ENCODE measurements at places on chromosomes 7 and 10.

DNA sequence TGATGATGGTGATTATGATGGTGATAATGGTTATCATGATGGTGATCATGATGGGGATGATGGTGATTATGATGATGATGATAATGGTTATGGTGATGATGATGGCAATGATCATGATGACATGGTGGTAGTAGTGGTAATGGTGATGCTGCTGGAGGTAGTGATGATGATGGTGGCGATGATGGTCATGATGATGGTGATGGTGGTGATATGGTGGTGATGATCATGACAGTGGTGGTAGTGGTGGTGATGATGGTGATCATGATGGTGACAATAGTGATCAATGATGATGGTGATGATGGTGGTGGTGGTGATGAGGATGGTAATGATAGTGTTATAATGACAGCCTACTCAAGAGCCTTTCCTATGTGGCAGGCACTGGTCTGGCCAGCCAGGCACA, 31.8 kb upstream of the DPYSL4 start:
- DNase-seq: no peak

GRCh38 chr7:36514289-36515243, 124.9 kb downstream of the ANLN start:
- DNase-seq: peak; percentile 29

GRCh38 chr7:149806726-149807125, 31.4 kb upstream of the ZNF862 start:
- no peak for DNase-seq

- DNase-seq: no peak
Observed at GRCh38 chr7:156986378-156986777, 24.1 kb downstream of the MNX1 start.

- no peak for DNase-seq
Observed at GRCh38 chr7:87779806-87780205, 96.4 kb downstream of the SLC25A40 start.

DNA sequence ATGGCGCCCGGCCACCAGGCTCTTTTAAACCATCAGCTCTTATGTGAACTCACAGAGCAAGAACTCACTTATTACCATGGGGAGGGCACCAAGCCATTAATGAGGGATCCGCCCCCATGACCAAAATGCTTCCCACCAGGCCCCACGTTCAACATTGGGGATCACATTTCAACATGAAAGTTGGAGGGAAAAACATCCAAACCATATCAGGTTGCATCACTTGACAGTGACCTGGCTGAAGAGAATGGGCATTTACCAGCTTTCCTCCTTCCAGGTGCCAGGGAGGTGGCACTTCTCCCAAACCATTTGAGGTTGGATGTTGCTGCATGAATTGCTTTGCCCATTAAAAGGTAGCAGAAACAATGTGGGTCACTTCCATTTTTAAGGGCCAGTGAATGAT, 115.6 kb upstream of the TNS3 start:
- no peak for DNase-seq

GRCh38 chr7:100080907-100081534, 502 bp downstream of the ZNF3 start:
- DNase-seq: peak; percentile 28

DNA sequence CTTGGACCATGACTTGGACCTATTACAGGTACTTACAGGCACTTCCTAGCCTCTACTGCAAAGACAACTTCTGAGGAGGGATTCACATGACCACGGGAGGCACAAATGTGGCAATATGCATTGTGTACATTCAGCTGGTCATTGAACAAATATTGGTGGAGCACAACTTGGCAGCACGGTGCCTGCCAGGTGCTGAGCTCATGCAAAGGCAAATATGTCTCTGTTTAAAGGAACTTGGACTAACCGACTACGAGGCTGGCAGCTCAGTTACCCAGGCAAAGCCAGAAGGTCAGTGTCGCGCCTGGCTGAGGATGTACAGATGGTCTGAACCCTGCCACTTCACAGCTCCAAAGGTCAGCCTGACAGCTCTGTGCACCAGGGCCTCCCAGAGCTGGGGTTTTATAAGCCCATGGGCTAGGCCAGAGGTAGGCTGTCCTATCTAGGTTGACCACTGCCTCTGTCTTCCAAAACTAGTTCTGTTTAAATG, 6.1 kb downstream of the DENND11 start:
- DNase-seq: no peak

- no peak for DNase-seq
Observed at GRCh38 chr10:24209432-24209771, 464 bp downstream of the KIAA1217 start.

DNA sequence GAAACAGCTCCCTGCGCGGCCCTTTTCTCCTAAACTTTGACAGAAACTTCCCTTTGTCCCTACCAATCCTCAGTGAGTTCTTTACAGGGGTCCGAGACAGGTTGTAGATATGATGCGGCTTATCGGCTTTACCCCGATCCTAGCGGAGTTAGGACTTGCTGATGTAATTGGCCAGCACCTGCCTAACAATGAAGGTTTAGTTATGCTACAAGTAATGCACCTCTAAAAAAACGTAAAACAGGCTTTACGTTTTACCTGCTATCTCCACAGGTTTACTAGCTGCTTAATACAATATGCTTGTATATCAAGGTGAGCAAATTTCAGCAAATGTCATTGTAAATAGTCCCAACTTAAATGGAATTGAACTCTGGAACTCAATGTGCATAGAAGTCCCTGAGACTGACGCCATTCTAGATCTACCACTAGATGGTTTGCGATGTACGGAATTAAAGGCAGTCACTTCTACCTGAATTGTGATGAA, 697 bp upstream of the SNX13 start:
- DNase-seq: peak; percentile 25

DNA sequence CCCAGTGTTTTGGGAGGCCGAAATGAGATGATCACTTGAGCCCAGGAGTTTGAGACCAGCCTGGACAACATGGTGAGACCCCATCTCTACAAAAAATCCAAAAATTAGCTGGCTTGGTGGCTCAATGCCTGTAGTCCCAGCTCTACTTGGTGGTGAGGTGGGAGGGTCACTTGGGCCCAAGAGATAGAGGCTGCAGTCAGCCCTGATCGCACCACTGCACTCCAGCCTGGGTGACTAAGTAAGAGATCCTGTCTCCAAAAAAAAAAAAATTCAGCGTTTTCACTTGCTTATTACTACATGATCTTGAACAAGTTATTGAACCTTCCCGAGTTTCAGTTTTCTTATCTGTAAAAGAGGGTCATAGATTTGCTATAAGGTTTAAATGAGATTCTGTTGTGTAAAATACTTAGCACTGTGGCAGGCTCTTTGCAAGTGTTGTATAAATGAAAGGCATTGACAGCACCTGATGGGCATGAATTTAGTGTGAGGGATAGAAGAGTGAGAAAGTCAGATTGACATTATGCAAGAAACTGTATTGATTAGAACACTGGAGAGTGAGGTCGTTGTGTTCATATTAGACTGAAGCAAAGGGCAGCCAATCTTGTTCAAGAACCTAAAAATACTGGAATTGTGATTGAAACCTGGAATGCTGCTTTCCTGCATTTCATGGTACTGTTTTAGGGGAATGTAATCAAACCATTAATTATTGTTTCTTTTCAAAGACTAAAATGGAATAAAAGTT, 136.8 kb downstream of the LCOR start:
- no peak for DNase-seq

DNA sequence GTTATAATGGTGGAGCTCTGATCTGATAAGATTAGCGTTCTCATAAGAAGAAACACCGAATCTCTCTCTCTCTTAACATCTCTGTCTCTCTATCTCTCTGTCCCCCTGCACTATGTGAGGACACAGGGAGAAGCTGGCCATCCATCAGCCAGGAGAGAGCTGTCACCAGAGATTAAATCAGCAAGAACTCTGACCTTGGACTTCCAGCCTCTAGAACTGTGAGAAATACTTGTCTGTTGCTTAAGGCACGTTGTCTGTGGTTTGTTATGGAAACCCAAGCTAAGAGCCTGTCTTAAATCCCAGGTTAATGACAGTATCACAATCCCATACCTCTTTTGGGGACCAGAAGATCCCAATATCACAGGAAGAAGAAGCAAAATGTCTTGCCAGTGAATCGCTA, 132.0 kb upstream of the AKR1E2 start:
- no peak for DNase-seq

DNA sequence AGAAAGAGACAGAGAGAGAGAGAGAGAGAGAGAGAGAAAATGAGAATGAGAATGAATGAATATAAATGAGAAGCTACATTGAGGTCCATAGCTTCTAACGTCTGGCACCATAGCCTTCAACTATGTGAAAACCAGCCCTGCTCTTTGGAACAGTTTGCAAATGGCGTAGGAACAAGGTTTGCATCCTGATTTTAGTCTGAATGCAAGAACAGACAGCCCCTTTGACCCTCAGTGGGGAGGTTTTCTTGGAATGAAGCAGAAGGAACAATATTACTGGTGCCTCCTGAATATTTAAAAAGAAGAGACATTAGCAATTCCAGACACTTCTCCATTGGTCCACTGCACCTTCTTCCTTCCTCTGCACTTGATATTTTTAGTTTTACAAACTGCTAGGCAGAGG, 23.0 kb downstream of the LHPP start:
- DNase-seq: no peak

DNA sequence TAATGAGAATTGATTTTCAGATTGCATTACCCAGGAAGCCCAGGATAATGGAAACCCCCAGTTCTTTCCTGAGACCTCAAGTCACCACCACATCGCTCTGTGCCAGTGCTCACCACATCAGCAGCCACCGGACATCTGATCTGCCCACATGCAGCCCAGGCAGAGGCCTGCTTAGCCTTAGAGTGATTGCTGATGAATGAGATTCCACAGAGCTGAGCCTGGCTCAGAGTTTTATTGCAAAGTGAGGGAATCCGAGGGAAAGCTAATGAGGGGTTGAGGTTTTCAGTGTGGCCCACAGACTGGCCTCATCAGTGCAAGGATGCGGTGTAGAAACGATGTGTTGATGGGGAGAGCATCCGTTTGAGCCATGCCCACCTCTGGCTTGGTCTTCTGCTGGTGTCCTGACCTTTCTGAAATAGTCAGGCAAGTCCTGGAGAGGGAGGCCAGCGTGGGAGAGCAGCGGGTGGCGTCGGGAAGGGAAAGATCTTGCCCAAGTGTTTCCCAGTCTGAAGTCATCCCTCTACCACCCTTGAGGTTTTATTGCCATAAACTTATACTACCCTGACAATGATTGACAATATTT, 120.3 kb downstream of the ITIH5 start:
- DNase-seq: no peak

GRCh38 chr10:102801496-102801895, 35.7 kb downstream of the CYP17A1 start:
- no peak for DNase-seq

GRCh38 chr10:48538611-48539010, 66.3 kb downstream of the ARHGAP22 start:
- DNase-seq: no peak

- DNase-seq: peak; percentile 2
Observed at GRCh38 chr10:111650088-111650487, 533.5 kb downstream of the GPAM start.

DNA sequence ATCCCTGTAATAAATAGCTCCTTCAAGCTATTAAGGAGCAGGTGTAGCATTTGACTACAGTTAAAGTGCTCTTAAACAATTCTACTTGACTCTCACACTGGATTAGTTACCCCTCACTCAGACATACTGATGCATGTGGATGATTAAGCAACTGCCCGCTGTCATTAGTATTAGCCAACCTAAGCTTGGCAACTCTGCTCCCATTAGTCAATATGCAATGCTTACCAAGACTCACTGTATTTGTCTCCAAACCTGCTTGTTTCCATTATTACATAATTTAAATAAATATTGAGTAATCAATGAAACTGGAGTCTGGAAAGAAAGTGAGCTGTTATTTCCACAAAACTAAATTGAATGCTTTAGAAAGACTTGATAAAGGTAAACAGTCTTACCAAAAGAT, 144.0 kb upstream of the ASAH2 start:
- peak; percentile 33 for DNase-seq

DNA sequence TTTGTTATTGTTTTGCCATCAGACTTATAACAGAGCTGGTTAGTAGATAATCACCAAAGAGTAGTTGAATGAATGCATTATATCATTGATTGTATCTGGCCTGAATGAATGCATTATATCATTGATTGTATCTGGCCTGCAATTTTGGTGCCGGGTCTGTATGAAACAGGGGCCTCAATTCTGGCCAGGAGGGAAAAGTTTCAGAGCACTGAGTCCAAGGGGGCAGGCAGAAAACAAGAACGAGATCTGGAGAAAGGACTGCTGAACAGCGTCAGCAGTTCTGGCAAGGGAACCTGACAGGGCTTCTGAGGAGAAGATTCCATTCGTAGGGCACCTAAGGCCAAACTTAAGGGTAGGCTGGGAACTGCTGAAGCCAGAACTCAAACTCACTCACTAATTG, 128.0 kb downstream of the SEMA3C start:
- DNase-seq: no peak

- DNase-seq: no peak
Observed at GRCh38 chr10:118253397-118253796, 88.7 kb downstream of the FAM204A start.

DNA sequence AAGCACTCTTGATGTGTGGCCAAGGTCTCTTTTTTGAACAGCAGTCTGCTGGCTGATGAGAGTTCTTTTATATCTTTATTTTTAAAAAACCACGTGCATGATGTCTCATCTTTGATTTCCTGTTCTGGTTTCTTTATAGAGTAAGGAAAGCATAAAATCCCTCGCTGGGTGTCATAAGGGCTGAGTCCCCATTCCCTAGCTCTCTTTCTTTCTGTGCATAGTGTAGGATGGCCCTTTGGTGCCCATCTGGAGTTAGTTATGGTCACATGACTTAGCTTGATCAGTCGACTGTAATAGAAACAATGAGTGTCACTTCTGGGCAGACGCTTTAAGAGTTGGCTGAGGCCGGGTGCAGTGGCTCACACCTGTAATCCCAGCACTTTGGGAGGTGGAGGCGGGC, 38.5 kb downstream of the GHRHR start:
- no peak for DNase-seq

GRCh38 chr7:64098-64915, 128.1 kb upstream of the FAM20C start:
- peak; percentile 64 for DNase-seq

DNA sequence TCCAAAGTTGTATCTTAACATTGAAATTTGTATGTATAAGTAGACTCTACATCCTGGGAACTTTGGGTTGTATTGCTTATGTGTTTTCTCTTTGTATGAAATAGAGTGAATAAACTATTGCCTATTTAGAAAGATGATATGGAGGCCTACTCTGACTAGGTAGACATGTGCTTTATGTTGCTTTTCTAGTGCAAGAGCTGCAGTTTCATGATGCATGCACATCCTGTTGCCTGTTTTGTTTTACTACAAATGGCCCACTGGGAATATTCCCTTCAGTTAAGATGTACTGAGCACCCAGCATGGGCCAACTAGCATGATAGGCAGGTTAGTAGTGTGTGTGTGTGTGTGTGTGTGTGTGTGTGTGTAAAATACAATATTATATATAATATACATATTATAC, 282.1 kb upstream of the LRGUK start:
- no peak for DNase-seq

- no peak for DNase-seq
Observed at GRCh38 chr7:22184549-22185199, 172.3 kb downstream of the RAPGEF5 start.
